ENCODE measurements at places on chromosomes 4 and X.

- no peak for DNase-seq
Measured at GRCh38 chrX:96650023-96650422, 34.6 kb upstream of the DIAPH2 start.

DNA sequence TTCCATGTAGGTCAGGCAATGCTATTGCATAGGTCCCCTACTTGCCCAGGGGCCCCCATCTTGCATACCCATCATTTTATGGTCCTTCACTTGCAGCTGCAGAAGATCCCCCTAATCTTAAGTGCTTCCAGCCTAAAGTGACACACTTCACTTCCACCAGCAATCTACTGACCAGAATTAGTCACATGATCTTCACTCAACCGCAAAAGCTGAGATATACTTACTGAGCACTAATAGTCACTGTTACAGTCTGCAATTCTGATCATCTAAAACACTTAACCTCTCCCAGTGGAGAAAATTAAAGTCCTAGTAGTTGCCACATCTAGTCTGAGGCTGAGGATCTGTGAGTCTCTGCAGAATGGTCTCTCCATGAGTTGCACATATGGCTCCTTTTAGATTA lies 82.1 kb downstream of the AREG start:
- no peak for DNase-seq

GRCh38 chr4:185224597-185224996 lies 15.2 kb downstream of the SNX25 start:
- no peak for DNase-seq

GRCh38 chr4:104128850-104129213 lies 365.9 kb downstream of the CXXC4 start:
- no peak for DNase-seq

- DNase-seq: no peak
Measured at GRCh38 chr4:110815950-110816349, 193.1 kb upstream of the PITX2 start.

DNA sequence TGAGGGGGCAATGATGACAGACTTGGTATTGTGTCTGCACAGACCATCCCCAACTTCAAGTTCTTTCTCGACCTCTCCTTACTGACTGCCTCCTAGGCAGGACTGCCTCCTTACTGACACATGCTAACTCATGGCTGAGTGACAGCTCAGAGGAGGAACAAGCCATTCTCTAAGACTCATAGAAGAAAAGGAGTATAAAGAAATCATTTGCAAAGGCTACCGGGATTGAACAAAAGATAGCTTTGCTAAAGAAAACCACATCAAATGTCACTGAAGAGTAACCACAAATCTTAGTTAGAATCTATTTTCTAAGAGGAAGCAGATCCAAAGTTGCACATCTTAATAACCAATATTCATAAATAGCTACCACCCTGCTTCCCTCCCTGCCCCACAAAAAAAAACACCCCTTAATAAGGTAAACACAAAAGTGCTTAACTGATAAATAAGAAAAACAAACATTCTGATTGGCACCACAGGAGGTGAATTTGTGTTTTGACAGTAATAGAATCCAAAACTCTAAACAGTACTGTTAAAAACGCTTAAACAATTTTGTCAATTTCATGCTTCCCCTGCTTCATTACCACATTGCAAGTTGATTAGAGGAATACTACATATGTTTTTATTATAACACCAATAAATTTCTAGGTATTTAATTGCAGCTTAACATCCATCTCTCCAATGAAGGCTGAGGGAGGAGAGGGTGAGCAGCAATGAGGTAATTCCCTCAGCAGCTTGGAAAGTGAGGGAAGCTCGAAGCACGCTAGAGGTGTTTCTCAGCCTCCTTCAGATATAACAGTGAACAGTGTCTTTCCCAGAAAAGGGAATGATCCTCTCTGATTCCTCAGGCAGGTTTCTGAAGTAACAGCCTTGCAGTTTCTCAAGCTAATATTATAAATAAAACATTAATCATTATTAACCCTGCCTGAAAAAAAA lies 160.0 kb downstream of the HNRNPD start:
- no peak for DNase-seq

DNA sequence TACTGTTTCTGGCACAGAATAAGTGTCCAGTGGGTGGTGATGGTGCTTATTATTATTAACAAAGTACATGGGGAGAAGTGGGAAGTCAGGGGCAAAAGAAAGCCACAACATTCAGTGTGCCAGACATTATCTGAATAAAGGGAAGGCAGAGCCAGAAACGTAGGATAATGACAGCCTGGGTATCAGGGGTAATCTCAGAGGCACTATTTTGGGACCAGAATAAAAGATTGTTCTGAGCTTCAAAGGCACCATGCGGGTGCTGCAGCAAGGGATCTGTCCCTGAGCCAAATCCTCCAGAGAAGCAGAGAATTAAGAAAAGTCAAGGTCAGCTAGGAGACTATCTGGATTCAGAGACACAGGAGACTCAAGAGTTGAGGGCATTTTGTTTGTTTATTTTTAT lies 328.8 kb upstream of the GATB start:
- DNase-seq: no peak

GRCh38 chr4:41918278-41918677 lies 17.0 kb upstream of the TMEM33 start:
- no peak for DNase-seq

- DNase-seq: no peak
Measured at GRCh38 chrX:107729558-107730297, 45.9 kb downstream of the TSC22D3 start.

DNA sequence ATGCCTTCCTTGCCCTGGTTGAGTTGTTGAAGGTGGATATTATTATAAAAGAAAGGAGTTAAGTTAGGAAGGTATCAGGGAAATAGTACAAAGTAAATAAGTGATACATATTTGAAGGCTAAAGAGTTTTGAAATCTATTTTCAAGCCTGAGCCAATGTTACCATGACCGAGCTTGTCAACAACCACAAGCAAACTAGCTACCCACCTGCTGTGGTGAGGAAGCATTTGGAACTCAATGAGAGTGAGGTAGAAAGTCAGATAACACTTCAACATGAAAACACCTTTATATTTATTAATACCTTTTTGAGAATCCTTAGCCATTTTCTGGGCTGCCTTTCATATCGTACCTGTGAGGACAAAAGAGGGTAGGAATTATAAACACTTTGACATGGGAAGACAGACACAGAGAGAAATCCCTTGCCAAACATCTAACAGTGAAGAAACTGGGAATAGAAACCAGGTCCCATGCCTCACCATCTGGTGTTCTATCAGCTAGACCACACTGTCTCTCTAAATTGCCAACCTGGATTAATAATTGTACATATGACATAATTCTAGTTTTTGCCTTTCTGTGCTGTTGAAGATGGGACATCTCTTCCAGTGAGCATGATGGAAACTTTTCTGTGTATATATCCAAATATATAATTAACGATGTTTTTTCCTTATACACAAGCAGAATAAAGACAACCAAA lies 606.4 kb upstream of the NR3C2 start:
- no peak for DNase-seq

DNA sequence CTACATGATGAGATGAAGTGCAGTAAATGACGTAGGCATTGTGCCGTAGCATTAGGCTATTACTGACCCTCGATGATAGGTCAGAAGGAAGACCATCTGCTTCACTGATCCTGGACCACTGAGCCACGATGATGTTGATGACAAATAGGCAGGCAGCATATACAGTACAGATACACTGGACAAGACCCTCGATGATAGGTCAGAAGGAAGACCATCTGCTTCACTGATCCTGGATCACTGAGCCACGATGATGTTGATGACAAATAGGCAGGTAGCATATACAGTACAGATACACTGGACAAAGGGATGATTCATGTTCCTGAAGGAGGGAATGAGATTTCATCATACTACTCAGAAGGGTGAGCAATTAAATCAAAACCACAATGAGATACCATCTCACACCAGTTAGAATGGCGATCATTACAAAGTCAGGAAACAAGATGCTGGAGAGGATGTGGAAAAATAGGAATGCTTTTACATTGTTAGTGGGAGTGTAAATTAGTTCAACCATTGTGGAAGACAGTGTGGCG lies 50.9 kb downstream of the BEND4 start:
- DNase-seq: no peak

- peak; percentile 2 for DNase-seq
Measured at GRCh38 chrX:140766024-140766611, 56.6 kb downstream of the LINC00632 start.

- no peak for DNase-seq
Measured at GRCh38 chr4:78136109-78137081, 79.3 kb downstream of the FRAS1 start.

DNA sequence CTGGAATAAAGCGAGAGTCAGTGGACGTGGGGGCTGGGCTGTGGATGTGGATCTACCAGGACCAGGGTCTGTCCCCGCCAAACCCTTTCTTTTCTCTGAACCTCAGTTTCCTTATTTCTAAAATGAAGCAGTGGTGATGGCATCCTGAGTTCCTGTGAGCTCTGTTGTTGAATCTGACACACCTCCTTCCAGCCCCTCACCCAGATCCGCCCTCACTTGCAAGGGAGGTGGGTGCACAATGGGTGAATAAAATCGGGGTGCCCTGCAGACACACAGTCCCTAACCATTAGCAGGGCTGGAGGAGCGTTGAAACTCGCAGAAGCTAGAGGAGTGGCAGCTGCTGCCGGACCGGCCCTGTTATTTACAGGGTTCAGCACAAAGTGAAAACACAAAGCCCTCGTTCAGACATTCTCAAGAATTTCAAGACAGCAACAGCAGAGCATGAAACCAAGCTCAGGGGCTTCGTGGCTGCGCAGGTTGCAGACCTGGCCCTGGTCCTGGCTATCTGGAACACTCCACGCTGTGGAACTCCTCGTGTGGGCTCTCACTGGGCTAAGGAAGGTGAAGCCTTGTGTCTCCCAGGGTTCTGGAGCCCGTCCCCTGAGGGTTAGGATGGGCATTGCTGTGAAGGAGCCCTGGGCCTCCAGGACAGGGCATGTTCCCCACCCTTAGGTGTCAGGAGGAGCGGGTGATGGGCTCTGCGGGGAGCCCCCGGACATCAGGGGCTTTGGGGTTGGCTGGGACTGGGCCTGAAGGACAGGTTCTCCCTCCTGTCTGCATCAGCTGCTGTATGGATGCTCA lies 42.9 kb downstream of the PSAPL1 start:
- DNase-seq: no peak

DNA sequence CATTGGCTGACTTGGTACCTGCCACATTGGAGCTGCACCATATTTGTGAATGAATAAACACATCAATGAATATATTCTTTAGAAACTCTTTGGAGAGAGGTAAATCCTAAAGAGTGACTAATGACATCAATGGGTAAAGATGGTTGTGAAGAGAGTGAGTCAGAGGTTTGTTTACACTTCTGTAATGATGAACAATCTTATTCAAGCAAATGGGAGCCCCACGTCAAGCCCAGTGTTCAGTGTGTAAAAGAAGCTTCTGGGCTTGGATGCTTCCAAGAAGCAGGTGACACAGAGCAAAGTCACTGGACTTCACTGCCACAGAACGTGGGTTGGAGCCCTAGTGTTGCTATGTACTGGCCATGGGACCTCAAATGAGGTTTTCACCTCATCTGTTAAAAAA lies 319.0 kb downstream of the STK32B start:
- DNase-seq: no peak
